HuH-7 (cell line): ENCODE measurements at places on chromosomes 4 and X.

DNA sequence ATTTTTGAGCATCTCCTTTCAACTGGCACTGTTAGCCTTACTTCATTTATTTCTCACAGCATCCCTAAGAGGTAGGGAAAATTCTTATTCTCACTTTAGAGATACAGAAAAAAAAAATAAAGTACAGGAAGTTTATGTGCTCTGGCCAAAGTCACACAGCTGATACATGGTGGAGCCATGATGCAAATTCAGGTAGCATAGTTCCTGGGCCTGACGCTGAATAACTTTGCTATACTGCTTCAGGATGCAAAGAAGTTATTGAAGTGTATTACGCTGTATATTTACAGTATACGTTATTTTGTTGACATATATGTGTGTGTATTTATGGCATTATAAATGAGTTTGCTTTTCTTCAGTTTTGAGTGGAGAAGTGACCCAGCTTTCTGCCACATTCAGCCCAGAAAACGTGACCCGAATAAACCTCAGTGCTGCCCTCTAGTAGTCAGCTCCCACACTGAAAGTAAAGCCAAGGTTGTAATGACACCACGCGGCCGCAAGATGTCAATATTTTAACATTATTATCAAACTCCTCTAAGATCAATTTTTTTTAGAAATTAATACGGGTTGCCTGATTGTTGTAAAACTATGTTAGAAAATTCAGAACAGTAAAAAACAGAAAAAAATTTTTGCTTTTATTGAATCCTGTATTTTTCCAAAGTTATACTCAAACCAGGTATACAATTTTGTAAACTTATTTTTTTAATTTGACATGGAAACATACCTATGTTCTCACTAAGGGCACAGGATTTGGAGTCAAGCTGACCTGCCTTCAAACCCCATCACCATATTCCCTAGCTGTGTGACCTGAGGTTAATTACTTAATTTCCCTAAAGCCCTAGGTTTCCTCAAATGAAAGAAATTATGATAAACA is 3.8 kb upstream of the GUCY2F start:
- peak; percentile 10 for DNase-seq

DNA sequence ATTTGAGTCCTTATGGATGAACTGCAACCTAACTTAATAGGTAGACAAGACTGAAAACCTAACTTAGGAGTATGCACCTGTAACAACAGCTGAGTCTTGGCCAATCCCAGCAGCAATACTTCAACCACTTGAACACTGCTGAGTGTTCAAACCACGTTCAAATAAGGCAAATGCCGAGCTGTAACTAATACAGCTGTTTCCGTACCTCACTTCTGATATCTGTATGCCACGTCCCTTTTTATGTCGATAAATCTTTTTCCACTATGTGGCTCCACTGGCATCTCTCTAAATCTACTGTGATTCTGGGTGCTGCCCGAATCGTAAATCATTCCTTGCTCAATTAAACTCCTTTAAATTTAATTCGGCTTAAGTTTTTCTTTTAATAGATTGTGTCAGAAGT is 459.7 kb downstream of the INPP4B start:
- no peak for DNase-seq

DNA sequence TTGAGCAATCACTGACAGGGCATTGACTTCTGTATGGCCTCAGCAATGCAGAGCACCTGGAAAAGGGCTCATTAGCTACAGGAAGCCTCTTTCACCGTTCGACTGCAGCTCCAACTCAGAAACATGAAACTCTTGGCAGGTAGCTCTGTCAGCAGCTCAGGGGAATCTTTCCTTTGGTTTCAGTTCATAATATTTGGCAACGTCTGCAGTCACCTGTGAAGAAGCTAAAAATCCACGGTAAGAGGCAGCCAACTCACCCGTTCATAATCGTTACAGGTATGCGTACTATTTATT is 354.9 kb downstream of the CAMK2D start:
- no peak for DNase-seq

GRCh38 chr4:99447079-99447478 is 11.9 kb upstream of the ADH7 start:
- DNase-seq = no peak

GRCh38 chr4:21885241-21885640 is 63.3 kb downstream of the KCNIP4 start:
- DNase-seq = no peak

GRCh38 chr4:159150821-159151390 is 48.0 kb downstream of the RAPGEF2 start:
- DNase-seq = no peak

GRCh38 chrX:78024349-78025059 is 55.1 kb upstream of the PGAM4 start:
- DNase-seq = peak; percentile 48

DNA sequence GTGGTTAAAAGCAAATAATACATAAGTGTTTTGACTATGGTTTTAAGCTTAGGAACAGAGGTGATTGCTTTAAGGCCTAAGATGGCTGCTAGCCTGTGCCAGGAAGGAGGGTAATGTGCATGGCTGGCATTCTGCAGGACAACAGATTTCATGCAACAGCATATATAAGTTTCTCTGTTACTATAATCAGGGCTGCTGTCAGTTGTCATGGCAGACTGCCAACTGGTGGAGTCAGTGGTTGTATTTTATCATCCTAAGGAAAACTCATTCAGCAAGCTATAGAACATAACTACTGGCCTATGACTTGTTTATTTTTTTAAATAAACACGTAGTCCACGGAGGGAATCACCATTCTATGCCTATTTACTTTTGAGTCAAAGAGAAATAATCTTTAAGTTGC is 77.7 kb upstream of the DCAF8L1 start:
- DNase-seq = no peak

- DNase-seq = no peak
Observed at GRCh38 chr4:67723949-67724348, 23.0 kb upstream of the UBA6 start.

- DNase-seq = no peak
Observed at GRCh38 chr4:98493296-98493695, 165.1 kb downstream of the TSPAN5 start.

GRCh38 chr4:145189981-145190380 is 9.6 kb upstream of the OTUD4 start:
- no peak for DNase-seq
